Smooth muscle cell of the brain vasculature (primary cell): ENCODE measurements at places on chromosomes 7 and 10.

DNA sequence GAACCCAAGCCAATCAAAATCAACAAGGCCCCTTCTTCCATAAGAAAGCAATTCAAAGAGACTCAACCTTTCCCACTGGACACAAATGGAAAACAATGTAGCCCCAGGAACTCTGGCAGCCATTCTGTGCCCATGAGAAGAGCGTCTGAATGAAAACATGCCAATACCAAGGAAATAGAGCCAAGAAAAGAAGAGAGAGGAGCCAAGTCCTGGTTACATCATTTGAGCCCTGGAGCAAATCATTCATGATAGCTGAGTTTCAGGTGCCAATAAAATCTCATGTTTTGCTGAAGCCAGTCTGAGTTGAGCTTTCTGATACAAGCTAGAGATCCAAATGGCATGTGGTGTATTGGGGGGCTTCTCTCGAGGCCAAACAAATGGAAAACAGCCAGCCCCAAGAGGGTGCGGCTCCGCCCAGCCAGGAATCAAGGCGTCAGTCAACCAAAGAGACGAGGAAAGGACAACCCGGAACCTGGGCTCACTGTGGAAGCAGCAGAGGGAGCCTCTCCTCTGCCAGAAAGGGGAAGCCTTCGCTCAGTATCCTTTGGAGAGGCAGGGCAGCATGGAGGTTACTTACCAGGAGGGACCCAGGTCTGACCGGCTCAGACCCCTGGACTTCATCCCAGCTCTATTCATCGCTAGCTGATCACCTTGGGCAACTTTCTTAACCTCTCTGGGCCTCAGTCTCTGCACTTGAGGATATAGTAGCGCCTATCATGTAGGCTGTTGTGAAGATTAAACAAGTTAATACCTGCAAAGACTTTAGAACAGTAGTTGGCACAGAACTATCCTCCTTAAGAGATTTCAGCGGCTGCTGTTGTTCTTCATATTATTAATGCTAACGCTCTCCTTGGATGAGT is 61.8 kb downstream of the OAT start:
- DNase-seq: no peak

- DNase-seq: no peak
These were observed 779 bp downstream of the C1QL3 start for GRCh38 chr10:16520900-16521299.

- no peak for DNase-seq
These were observed 119.1 kb downstream of the PHTF2 start for GRCh38 chr7:77917500-77918262.

GRCh38 chr7:33400214-33400538 is 270.8 kb downstream of the BBS9 start:
- DNase-seq: no peak

GRCh38 chr7:76189276-76189675 is 12.4 kb upstream of the SRRM3 start:
- DNase-seq: no peak

GRCh38 chr7:116752305-116753074 is 80.5 kb downstream of the MET start:
- no peak for DNase-seq

GRCh38 chr7:70374772-70375533 is 757.0 kb upstream of the GALNT17 start:
- DNase-seq: no peak
